Mammary epithelial cell (primary cell): ENCODE measurements at places on chromosomes 7 and 10. TPM values are rescaled to one million over a fixed set of nuclear protein-coding genes. Genes with fewer than 3 reads are reported as not detected.

GRCh38 chr7:151408839-151409666, 785 bp downstream of the WDR86 start:
- DNase-seq, result no peak

- peak; percentile 35 for DNase-seq
Observed at GRCh38 chr7:133854739-133855138, 272.4 kb upstream of the LRGUK start.

DNA sequence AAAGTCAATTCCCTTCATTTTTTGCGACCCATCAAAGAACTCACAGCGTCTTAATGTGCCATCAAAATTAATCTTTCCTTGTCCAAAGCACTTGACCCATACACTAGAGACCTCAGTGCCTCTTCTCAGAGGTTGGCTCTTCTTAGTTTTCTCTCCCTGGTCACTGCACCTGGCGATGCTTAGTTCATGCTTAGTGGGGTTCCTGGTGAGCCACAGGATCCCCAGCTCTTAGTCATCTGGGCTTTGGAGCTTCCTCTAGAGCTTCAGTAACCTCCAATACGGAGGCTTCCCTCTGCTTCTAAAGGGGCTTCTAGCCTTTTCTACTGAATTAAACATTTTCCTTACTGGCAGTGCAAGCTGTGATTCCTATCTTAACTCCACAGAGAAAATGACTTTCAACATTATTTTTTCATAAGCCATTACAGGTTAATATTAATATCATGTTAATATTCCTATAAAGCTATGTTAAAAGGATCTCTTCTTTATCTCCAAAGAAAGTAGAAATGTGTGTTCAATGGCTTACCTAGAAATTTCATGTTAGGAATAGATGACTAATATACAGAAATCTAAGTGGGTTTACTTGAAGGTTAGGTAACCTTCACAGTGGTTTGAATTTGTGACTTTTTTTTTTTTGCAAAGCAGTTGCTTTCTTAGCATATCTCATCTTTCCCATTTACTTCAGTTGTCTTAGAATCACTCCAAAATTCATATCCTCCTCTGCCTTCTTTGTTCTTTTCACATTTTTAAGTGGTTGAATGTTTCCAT, 295.2 kb downstream of the CAMK1D start:
- DNase-seq, result no peak

GRCh38 chr7:128094686-128095085, 63.4 kb upstream of the LRRC4 start:
- DNase-seq, result no peak

- no peak for DNase-seq
Observed at GRCh38 chr7:9240001-9240400, 806.6 kb downstream of the NXPH1 start.

DNA sequence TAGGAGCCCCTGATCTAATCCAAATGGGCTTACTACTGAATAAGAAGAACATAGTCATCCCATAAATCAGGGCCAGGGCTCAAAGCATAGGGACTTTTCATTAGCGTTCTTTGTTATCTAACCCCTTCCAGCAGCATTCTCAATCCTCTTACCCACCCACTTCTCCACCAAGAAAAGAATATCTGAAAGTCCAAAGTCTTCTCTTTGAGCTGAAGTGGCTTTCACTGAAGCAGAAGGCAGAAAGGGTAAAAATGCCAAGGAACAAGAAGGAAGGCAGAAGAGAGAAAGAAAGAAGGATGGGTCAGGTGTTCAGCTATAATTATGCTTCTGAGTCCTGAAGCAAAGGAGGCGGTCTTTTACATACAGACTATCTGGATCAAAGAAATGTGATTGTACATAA, 10.2 kb downstream of the TRPV5 start:
- no peak for DNase-seq

DNA sequence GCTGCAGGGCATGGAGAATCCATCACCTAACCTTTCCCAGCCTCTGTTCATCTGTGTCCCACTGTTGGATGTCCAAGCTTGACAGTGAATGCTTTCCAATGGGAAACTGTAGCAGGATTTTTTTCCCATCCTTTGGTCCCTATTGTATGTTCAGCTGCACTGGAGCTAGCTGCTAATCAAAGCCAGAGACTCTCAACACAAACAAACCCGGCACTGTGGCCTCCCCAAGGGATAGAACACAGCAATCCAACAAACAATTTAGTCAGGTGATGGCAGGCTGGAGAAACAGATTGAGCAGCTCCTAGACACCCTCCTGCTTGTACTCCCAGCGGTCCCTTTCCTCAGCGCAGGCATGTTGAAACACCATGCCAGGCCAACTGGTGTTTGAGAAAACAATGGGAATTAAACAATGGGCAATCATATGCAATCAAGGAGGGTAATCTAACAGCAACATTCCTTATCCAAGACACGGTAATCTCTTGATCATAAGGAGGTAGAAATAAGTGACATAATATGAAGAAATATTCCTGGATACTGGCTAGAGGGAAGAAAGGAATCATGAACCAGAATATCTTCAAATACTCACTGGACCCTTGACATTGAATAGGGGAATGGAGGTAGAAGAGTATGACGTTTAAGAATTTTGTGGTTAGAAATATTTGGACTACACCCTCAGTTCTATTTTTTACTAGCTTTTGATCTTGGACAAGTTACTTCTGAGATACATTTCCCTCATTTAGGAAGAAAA, 15.0 kb downstream of the PTN start:
- DNase-seq, result peak; percentile 11

GRCh38 chr10:132806110-132806509, 20.2 kb upstream of the NKX6-2 start:
- DNase-seq, result no peak

DNA sequence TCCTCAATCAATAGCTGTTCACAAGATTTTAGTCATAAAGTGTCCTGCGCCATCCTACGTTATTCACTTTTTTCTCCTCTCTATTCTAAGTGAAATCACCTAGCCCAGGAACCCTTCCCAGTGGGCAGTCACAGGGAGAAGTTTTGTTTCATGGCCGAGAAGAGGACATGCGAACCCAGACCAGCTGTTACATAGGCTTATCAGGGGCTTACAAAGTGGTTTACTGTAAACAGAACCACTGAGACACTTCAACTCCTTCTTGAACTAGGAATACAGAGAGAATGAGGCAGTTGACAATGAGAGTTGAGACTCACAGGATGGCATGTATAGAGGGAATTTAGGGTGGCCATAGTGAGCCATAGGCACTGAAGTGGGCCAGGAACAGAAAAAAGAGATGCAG, 246.9 kb upstream of the GLI3 start:
- no peak for DNase-seq

GRCh38 chr7:106054971-106055532, 57.1 kb downstream of the SYPL1 start:
- DNase-seq, result no peak

DNA sequence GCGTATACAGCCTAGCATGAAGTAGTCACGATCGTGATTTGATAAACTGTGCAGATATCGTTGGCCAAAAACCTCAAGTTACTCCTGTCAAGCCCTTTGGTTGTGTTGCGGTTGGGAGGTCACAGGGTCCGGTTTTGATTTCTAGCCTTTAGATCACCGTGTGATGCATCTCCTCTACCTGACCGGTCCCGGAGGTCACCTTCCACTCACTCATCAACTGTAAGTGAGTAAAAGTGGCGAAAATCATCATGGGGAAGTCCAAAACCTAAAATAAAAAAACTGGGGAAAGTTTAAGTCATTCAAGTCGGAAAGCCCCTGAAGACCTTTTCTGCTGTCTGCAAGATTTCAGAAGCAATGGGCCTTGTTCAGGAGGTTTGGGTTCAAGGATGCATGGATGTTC, 62.8 kb downstream of the ADARB2 start:
- no peak for DNase-seq

GRCh38 chr7:108083980-108084379, 46.2 kb downstream of the LAMB4 start:
- DNase-seq, result no peak

DNA sequence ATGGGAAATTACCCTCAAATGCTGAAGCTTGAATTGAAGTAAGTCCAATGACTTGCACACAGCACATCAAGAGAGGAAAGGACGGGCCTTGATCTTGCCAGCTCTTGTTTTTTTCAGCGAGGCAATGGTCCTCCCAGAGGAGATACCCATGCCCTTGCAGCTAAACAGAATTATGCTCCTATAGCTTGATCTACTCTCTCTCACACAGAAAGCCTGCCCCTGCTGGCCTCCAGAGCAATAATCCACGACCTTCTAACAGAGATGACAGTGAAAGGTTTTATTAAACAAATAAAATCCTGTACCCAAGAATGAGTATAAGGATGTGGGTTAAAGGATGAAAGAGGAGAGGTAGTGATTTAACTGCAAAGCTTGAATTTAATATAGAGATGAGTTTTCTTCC, 268.0 kb downstream of the ADRA2A start:
- DNase-seq, result no peak

GRCh38 chr7:43753271-43753810, 5.1 kb upstream of the BLVRA start:
- no peak for DNase-seq

- DNase-seq, result peak; percentile 81
Observed at GRCh38 chr10:101558204-101558603, 29.9 kb downstream of the POLL start.

DNA sequence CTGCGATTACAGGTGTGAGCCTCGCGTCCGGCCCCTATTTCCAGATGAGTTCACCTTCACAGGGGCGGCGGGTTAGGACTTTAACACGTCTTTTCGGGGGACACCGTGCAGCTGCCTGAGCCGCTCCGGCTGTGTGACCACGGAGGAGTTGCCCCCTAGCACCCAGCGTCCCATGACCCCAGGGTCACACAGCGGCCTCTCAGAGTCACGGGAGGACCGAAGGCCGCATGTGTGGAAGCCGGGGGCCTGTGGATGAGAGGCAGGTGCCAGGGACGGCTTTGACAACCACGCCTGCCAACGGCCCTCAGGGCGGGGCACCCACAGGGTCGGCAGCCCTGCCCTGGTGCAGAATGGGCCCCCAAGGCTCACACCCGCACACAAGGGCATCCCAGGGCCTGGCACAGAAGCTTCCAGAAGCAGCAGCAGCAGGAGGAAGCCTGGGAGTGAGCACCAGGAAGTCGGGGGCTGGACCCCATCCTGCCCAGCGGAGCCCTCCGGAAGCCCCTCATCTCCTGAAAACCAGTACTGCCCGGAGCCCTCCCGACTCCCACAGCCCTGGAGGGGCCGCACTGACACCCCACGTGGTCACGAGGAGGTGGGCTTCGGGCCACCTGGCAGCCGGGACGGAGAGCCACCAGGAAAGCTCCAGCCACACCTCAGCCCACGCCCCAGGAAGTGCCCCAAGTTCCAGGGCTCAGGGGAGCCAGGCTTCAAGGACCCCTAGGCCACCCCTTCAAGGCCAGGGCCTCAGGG, 32.7 kb downstream of the ADAP1 start:
- no peak for DNase-seq

- no peak for DNase-seq
Observed at GRCh38 chr10:92047215-92047614, 123.6 kb downstream of the BTAF1 start.

GRCh38 chr7:37398403-37398802, 50.3 kb downstream of the ELMO1 start:
- DNase-seq, result no peak

DNA sequence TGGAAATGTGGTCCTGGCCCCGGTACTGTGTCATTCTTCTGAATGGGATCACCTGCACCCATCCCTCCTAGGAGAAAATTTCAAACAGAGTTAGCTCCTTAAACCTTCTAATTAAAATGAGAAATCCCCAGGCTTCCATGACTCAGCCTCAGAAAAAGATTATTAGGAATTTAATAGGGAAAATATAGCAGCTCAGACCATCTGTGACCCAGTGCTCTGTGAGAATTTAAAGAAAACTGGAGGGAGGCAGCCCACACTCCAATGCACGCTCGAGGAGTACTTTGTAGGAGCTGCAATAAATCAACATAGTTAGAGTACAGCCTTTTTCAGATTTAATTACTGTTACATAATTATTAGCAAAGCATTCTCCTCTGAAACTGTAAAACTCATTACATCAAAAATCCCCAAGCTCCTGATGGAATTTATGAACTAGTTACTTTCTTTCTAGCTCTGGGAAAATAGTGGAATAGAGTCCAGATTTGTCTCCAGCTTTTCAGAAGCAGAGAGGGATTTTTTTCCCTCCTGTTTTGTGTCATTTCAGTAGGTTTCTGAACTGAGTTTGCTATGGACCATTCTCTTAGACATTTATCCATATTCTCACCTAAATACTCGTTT, 30.1 kb downstream of the NEUROD6 start:
- no peak for DNase-seq

DNA sequence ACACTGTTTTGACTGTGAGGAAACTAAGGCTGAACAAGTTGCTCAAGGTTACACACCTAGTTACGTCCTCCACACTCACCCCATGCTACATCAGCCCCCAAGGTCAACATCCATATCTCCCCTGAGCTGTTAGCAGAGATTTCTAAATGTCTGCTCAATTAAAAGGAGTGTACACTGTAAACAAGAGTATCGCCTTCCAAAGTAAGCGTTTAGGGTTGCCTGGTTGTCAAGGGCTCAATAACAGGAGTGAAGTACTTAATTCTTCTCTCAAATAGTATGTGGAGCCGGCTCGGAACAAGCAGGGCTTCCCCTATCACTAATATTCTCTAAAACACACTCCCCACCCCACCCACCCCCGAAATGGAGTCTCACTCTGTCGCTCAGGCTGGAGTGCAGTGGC, 412.8 kb upstream of the GALNT17 start:
- DNase-seq, result no peak

DNA sequence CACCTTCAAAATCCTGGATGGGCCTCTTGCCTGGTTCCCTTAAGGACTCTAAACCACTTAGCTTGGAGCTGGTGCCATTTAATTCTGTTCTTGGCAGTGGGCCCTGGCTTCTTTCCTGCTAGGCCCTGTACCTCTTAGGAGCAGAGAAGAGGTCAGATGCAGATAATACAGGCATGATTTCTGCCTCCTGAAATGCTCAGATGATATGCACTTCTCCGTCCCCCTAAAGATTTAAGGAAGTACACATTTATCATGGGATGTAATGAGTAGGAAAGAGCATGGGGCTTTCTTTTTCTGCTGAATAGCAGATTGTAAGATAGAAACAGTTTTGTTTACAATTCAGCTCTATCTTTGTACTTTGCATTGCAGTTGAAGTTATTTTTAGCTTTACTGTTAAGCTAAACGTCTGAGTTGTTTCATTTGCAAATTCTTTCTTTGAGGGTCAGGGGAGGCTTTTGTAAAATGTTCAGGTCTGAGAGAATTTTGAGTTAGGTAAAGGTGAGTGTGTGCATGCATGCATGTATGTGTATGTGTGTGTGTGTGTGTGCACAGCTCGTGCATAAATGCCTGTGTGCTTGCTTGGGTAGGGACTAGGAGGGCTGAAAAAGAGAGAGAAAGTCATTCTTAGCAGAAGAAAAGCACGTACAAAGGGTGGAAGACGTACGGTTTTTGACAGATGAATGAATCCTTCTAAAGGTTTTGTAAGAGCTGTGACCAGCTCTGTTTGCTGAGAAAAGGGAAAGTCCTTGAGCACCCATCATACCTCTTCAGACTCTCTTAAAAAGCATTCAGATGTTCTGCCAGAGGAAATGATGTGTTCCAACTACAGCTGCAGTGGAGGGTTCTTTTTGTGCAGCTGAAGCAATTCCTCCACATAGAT, 364.2 kb downstream of the AUTS2 start:
- no peak for DNase-seq

The ANKRD7 gene
- polyA plus RNA-seq, result 0.26 TPM

The RBM20 gene
- not detected for polyA plus RNA-seq

The FOXI2 gene
- not detected for polyA plus RNA-seq

The LRIT1 gene
- not detected for polyA plus RNA-seq
